Stimulated activated CD8-positive, alpha-beta memory T cell treated with anti-CD3 and anti-CD28 coated beads, Interleukin-7, amount 100 ng/mL, for 4 hours (primary cell): ENCODE measurements at places on chromosomes 11 and 22.

DNA sequence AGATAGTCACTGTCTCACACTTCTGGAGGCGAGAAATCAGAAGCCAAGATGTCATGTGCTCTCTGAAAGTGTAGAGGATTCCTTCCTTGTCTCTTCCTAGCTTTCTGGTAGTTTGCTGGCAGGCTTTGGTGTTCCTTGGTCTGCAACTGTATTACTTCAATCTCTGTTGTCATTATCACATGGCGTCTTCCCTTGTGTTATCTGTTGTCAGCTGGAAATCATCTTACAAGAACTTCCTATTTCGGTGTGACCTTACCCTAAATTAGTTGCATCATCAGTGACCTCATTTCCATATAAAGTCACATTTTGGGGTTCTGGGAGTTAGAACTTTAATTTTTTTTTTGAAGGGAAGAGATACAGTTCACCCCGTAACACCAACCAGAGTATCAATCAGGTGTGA is 3.3 kb upstream of the LIN7C start:
- DNase-seq: no peak

DNA sequence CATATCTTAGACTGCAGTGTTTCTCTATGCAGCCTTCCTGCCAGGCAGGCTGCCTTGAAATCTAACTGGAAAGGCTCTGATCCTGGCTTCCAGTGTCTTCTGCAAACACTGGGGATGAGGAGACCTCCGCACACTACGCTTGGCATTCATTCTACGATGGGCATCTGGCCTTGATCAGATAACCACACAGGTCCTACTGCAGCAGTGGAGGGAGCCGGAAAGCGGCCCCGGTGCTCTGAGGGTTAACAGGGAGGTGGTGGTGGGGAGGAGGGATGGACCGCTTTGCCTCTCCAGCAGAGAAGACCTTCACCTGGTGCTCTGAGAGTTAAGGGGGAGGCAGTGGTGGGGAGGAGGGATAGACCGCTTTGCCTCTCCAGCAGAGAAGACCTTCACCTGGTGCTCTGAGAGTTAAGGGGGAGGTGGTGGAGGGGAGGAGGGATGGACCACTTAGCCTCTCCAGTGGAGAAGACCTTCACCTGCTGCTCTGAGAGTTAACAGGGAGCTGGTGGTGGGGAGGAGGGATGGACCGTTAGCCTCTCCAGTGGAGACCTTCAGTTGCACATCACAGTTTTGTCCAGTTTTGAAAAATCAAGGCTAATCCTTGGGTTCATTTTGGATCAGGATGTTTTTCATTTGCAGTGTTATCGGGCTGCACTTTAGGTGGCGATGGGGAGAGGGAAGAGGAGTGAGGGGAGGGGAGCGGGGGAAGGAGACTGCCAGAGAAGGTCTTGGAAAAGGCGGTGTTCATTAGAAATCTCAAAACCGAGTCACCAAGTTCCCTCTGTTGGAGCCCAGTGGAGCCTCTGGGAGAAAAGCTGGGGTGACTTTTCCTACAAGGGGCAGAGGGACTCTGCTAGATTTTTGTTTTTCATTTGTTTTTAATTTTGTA is 5.6 kb downstream of the GAL start:
- DNase-seq: no peak

DNA sequence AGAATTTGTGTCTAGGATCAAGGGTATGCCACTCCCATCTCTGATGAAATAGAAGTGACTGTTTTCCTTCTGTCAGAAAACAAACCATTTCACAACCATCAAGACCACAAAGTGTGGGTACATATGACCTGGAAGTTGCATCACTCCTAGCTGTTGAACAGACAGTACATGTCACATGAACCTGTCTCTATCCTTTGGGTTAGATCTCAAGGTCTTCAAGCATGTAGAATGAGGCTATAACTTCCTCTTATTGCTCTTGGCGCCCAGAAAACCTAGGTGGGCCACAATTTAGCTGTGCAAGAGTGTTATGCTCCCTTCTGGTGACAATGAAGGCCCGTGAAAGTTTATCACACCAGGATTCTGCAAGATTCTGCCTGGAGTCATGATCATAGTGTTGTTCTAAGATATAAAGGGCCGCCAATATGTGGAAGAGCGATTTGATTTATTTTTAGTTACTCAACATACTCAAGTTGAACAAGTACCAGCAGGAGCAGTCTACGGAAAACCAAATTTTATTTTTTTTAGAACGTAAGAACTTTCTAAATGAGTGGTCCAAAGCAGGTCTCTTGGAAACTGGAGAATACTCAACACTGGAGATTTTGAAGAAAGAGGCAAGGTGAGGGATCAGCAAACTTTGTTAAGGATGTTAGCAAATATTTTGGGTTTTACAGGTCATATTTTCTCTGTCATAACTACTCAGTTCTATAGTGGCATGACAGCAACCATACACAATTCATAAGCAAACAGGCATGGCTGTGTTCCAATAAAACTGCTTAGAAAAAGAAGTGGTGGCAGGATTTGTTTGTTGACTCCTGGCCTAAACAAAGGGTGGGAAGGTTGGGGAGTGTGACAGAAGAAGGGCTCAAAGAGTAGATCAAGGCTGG is 101.8 kb downstream of the USP35 start:
- no peak for DNase-seq

- no peak for DNase-seq
Observed at GRCh38 chr11:121886996-121887395, 229.0 kb downstream of the BLID start.

GRCh38 chr11:2190657-2191471 is 19.2 kb upstream of the TH start:
- DNase-seq: no peak

DNA sequence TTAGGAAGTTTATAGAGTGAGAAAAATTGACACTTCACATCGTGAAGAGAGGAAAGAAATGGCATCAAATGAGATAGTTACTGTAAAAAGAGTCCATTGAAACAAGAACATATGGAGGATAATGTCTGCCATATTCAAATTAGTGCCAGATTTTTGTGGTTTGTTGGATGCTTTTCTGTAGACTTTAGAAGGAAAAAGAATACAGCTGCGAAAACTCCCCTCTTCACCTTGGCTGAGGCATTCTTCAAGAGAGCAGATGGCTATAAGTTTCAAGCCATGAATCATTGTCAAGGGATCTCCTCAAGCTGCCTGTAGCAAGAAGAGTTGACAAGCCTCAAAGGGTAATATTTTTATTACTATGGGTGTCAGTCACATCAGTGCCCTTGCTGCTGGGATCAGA is 507.4 kb upstream of the RAG2 start:
- DNase-seq: no peak

DNA sequence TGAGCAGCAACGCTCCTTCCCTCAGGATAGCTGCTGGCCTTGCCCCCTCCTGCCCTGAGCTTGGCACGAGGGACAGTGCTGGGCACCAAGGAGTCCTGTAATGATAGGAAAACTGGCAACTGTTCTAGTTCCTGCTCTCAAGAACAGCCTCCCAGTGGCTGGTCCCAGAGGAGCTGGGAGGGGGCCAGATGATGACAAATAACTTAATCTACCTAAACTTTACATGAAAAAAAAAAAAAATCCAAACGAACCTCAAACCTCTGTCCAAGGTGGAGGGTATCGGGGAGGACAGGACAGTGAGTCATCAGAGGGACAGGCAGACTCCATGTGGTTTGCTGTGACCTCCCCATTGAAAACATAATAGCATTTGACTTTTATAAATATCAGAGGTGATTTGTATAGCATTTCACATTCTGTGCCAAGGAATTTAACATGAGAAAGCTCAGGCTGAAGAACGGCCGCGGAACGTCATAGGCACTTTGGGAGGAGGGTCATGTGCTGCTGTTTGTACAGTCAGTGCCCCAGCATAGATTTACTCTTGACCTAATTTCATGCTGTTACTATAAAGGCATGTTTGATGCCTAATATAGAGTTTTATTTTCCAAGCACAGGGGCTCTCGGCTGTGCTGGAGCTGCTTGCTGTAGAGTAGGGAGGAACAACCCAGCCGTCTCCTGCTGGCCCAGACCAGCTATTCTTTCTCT is 98.2 kb upstream of the NNMT start:
- no peak for DNase-seq

DNA sequence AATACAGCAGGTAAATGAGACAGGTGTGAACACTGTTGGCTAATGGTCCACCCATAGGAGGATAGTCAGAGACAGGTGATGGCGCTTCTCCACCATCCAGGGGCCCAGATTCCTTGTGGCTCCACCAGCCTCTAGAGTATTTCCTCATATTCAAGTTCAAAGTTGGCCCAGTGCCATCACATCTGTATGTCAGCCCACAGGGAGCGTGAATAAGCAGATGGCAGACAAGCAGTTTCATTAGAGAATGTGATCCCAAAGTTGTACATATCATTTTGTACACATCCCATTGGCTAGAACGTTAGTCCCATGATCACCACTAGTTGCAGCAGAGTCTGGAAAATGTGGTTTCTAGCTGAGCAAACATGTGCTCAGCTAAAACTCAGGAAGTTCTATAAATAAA is 11.0 kb upstream of the CWF19L2 start:
- DNase-seq: no peak

DNA sequence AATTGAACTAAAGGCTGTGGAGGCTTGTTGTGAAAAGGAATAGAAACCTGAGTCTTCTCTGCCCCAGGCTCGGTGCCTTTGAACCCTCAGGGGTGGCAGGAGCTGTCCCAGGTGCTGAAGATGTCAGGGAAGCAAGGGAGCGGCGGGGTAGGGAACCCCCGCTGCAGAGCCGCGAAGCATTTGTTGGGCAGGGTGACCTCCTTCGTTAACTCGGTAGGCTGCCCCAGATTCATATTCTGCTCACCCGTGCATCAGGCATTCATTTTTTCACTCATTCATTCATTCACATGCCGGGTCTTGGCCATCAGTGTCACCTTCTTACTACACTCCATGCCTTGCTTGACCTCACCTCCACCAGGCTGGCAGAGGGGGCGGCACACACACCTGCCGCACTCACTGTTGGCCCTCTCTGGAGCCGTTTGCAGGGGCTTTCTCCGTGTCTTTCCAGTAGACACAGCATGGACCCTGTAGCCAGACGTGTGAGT is 618.9 kb downstream of the BRD1 start:
- no peak for DNase-seq
